ENCODE measurements at places on chromosomes 4 and X.

- no peak for DNase-seq
Measured at GRCh38 chr4:143396695-143397094, 60.0 kb downstream of the GAB1 start.

- no peak for DNase-seq
Measured at GRCh38 chr4:81214144-81214880, 710 bp downstream of the PRKG2 start.

DNA sequence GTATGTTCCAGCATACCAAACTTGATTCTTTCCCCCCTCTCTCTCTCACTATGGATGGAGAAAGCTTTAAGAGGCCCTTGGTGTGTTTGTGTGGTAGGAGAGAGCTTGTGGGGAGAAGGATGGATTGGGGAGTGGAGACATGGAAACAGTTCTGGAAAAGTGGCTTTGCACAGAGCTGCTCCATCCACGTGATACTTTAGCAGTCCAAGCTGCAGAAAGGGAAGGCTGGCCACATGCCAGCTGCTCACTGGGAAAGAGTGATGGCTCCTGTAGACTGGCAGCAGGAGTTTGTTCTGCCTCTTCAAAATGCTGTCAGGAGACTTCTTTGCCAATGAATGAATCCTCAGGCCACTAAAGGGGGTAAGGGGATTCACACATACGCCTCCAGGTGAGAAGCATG, 21.7 kb upstream of the SEC24B start:
- no peak for DNase-seq

DNA sequence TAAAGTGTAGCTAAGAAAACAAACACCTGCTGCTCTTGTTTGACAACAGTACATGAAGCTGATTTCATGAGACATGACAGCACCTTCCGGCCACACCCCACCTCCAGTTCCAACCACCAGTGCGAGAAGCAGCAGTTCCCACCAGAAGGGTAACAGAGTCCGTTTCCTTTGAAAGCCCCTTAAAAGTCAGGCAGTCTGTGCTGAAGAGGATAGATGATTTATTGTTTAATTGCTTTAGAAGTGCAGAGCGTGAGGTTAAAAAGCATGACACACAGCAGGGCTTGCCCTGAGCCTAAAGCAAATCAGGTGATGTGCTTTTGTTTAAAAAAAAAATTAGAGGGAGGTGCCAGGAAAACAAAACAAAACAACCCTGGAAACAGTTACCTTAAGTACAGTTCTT, 82.6 kb downstream of the HADH start:
- DNase-seq = no peak

GRCh38 chrX:80334583-80334982, 85.7 kb upstream of the TENT5D start:
- no peak for DNase-seq

- DNase-seq = no peak
Measured at GRCh38 chr4:140595065-140595464, 26.3 kb upstream of the UCP1 start.

DNA sequence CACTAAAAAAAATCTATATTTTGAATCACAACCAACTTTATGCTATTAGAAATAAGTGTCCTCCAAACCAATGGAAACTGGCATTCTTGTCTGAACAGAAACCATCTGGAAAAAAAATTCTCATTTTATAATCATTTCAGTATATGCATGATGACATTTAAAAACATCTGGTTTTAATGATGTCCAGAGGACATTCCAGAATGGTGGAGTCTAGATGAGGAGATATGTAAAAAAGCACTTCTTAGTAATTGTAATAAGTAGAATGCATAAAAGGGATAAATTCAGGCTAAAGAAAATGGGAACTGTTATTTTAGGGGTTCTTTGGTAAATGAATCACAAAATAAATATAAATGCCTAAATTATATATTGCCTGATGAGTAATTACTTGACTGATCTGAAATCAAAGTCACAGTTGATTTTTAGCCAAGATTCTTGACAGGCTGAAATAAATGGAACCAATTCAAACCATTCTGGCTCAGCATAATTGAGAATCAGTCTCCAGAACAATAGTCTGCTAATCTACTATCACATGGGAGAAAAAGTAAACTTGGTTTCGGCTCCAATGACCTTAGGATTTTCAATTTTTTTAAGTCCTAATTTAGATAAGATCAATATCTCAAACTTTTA, 636.6 kb downstream of the FAT4 start:
- no peak for DNase-seq

GRCh38 chrX:105882581-105883275, 60.4 kb downstream of the NRK start:
- DNase-seq = no peak

DNA sequence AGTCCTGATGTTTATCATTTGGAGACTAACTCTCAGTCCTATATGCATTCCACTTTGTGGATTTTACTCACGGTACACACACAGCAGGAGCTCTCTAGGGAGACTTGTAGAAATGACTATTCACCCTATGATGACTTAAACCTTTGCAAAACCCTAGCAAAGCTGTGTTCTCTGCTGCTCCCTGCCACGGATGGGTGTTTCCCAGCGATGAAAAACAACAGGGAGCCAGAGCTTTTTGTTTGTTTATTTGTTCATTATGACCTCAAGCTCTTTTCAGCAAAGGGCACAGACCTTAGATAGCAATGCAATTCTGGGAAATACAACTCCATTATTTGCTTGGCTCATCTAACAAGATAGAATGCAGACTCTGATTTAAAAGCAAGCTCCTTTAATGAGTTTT, 156.6 kb downstream of the GRIA3 start:
- DNase-seq = no peak

DNA sequence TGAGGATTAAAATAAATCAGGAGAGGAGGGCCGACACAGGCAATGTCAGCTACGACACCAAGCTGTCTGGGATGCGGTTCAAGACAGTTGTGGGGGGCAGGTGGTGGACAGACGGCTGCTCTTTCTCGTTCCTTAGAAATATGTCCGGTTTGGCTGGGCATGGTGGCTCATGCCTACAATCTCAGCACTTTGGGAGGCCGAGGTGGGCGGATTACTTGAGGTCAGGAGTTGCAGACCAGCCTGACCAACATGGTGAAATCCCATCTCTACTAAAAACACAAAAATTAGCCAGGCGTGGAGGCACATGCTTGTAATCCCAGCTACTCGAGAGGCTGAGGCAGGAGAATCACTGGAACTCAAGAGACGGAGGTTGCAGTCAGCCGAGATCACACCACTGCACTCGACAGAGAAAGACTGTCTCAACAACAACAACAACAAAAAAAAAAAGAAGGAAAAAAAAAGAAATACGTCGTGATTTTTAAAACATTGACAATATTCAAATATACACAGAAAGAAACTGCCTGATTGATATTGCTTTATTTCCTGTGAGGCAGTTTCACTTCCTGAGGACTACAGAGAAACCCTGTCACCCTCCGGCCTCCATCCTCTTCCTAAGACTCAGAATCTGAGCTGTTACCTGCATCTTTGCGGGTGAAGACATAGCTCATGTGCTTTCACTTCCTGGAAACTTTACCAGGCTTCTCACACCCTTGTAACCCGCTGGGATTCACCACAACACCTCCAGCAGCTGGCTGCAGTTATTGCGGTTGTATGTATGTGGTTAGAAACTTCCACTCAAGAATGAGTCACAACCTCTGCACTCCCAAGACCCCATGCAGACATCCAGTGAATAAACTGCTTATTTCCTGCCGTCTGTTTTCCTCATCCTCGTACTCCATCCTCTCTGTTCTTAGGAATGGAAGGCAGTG, 63.8 kb upstream of the STS start:
- peak; percentile 4 for DNase-seq

GRCh38 chrX:150224676-150225075, 138.4 kb upstream of the MAMLD1 start:
- DNase-seq = no peak
